Fibroblast of lung (primary cell): ENCODE measurements at places on chromosomes 2 and 18. TPM values are rescaled to one million over a fixed set of nuclear protein-coding genes. Genes with fewer than 3 reads are reported as not detected.

DNA sequence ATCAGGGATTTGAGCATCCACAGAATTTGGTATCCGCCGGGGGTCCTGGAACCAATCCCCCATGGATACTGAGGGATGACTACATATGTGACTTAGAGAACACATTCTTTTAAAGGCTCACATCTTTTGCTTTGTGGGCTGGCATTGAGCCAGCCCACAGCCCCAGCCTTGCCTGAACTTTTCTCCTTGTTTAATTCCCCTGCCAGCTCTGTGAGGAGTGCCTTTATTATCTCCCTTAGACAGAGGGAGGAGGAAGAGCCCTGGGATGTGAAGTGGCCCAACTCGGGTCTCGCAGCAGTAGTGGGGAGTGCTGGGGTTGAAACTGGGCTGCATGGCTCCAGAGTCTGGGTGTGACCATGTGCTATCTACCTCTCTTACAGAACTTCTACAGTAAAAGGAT is 7.6 kb downstream of the TTC39C start:
- no peak overlapping the region for H3K27ac ChIP-seq
- no peaks in the 10 kb centered on the region for H3K27me3 ChIP-seq
- DNase-seq = peak; percentile 57
- H3K4me1 ChIP-seq = peaks cover 2% of the 10 kb centered on the region
- H3K4me3 ChIP-seq = no peak overlapping the region

ACKR3 gene
- polyA plus RNA-seq = 1.5 and 2.8 TPM in 2 replicates

DNA sequence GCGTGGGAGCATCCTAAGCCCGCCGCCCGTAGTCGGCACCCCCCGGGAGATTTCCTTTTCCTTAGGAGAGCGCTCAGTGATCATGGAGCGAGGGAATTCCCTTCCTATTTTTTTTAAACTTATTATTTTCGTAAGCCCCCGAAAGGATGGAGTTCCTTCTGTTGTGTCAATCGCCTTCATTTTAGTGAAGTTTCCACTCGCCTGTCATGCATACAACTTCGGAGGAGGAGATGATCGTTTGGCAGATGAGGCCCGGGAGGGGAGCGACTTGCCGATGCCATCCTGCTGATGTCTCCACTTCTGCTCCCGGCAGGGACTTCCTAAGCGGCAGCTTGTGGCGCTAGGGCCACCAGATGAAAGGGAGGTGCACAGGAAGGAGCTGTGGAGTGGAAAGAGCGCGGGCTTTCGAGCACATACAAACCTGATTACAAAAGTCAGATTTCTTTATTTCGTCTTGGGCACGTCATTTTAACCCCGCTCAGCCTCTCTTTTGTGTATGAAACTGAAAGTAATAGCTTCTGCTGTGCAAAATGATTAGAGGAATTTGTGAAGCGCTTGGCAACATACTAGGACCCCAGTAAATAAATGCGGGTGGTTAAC is at the start of gene ADGRF3:
Gene ADGRF3 (minus strand): TSS at position 336 of the 600 bp plus-strand sequence. CDS start 555 bp downstream, outside the sequence.
- H3K36me3 ChIP-seq = no peaks in the 10 kb centered on the region
- peak; percentile 30 for DNase-seq
- peaks cover 2% of the 10 kb centered on the region for H3K4me1 ChIP-seq
- peak within 1 kb of the TSS; percentile 85 for H3K27ac ChIP-seq

GRCh38 chr2:220664272-220665107 is 907.6 kb downstream of the EPHA4 start:
- peak; percentile 89 for DNase-seq
- no peak overlapping the region for H3K27ac ChIP-seq
- no peaks in the 10 kb centered on the region for H3K36me3 ChIP-seq
- H3K4me1 ChIP-seq = no peaks in the 10 kb centered on the region
- H3K4me3 ChIP-seq = no peak overlapping the region

DNA sequence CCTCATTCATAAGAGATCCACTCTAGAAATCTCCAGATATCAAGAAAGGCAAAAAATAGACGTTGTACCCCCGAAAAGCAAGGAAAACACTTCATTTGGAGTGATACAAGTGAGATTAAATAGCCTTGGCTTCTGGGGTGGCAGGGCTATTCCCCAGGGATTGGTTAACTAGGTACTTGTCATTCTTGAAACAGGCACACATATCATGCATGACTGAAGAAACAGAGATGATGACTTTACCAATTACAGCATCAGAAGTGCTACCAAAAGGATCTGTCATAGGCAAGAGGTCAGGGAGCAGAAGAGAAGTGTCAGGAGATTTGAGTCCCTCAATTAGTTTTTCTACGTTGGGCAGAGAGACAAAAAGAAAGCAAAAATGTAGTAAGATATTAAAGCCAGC is 45.2 kb upstream of the NFU1 start:
- no peak for DNase-seq
- no peak overlapping the region for H3K4me3 ChIP-seq
- H3K4me1 ChIP-seq = no peaks in the 10 kb centered on the region
- no peaks in the 10 kb centered on the region for H3K27me3 ChIP-seq
- H3K27ac ChIP-seq = no peak overlapping the region
- H3K36me3 ChIP-seq = no peaks in the 10 kb centered on the region

CCDC68 gene
- polyA plus RNA-seq = 2.1 and 5.1 TPM in 2 replicates

- no peaks in the 10 kb centered on the region for H3K27me3 ChIP-seq
- H3K27ac ChIP-seq = no peak overlapping the region
- H3K4me1 ChIP-seq = peaks cover 15% of the 10 kb centered on the region
- peak; percentile 74 for DNase-seq
- H3K4me3 ChIP-seq = no peak overlapping the region
These were observed 20.7 kb upstream of the SULT1C2 start for GRCh38 chr2:108268001-108268400.

DNA sequence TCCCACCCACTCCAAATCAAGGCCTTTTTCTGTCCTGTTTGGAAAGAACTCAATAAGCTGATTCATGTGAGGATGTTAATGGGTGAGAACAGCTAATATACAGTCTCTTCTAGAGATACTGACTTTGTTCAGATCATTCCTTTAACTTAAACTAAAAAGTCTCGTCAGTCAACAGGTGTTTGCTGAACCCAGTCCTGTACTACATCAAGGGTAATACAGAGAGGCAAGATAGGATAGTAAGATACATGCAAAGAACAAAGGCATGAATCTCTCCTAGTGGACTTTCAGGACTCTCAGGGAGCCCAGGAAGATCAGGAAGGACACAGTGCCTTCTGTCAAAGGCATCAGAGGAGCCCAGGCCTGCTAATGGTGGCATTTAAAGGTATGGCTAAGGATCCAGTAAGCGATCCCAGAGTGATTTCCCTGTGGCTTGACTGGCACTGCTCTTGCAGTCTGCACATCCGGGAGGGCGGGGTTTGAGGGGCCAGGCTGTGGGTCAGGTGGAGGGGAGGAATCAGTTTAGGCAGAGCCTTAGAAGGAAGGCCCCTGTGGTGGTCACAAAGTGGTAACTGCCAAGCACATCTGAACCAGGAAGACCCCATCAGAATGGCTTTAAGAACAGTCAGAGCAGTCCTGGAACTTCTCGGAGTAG is 54.0 kb downstream of the EPAS1 start:
- H3K4me3 ChIP-seq = no peak overlapping the region
- no peak for DNase-seq
- H3K27ac ChIP-seq = no peak overlapping the region
- H3K27me3 ChIP-seq = no peaks in the 10 kb centered on the region
- H3K36me3 ChIP-seq = peaks cover 12% of the 10 kb centered on the region

DNA sequence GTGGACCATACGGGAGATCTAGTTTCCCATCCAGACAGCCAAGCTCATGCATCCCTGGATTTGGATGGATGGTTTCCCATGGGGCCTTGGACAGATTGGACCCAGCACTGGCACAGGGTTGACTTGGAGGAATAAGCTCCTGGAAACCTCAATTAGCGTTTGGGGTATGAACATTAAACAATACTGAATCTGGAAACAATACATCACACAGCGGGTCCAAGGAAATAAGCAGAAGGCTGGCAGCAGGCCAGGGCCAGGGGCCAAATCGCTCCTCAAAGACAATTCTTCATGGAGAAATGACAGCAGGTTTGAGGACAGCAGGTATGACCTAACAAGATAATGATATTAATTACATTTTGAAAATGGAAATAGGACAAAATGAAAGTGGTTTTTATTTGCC is 540.6 kb downstream of the RIT2 start:
- no peaks in the 10 kb centered on the region for H3K4me1 ChIP-seq
- H3K36me3 ChIP-seq = no peaks in the 10 kb centered on the region
- no peak overlapping the region for H3K27ac ChIP-seq
- no peaks in the 10 kb centered on the region for H3K27me3 ChIP-seq

DNA sequence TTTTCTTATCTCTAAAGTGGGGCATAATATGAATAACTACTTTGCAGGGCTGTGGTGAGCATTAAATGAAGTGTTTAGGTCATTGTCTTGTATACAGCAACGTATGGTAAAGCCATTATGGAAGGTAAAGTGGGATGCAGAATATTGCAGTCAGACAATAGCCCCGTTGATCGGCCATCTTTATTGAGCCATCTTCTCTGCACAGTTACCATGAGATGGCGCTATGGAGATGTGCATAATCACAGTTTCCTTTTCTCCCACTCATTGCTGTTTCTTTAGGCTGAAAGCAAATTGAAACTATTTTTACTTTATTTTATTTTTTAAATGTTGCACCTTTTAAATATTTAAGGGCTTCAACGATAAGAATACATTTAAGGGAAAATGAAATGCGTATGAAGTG is 108.9 kb downstream of the THSD7B start:
- no peaks in the 10 kb centered on the region for H3K36me3 ChIP-seq
- DNase-seq = no peak
- no peak overlapping the region for H3K27ac ChIP-seq
- no peak overlapping the region for H3K4me3 ChIP-seq
- no peaks in the 10 kb centered on the region for H3K27me3 ChIP-seq

DNA sequence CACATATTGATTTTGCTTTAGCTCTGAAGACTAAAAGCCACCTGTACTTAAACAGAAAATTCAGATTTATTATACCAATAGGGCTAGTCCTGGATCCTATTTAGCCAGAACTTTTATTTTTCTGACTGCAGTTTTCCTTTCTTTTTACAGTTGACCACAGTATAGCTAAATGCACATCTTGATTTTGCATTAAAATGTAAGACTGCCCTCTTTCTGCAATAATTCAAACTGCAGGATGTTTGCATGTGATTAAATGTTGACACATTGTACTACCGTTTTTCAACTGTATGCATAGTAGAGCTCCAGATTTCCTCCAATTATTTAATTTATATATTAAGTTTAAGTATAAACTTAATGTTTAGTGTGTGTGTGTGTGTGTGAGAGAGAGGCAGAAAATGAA is 1262.9 kb downstream of the SUCLG1 start:
- H3K4me3 ChIP-seq = no peak overlapping the region
- no peaks in the 10 kb centered on the region for H3K27me3 ChIP-seq
- no peak overlapping the region for H3K27ac ChIP-seq
- DNase-seq = peak; percentile 75

DNA sequence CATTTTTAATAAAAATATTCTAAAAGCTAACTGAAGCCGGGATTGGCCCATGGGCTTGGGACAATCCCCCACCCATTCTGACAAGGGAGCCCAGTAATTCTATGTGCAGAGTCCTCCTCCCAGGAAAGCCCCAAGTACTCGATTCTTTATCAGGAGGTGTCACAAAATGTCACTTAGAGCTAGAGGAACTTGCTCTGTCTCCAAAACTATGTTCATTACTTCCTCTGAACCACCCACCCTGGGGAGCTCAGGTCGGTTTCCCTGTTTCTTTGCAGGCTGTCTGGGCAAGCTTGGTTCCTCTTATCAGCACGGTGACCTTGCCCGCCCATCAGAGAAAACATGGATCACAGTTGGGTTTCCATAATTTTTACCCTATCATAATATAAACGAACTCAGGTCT is 430.6 kb upstream of the ID2 start:
- no peaks in the 10 kb centered on the region for H3K36me3 ChIP-seq
- DNase-seq = no peak
- no peak overlapping the region for H3K27ac ChIP-seq
- peaks cover 3% of the 10 kb centered on the region for H3K4me1 ChIP-seq
- H3K27me3 ChIP-seq = no peaks in the 10 kb centered on the region

GRCh38 chr2:46955764-46956163 is 40.2 kb upstream of the MCFD2 start:
- H3K27me3 ChIP-seq = no peaks in the 10 kb centered on the region
- peaks cover 17% of the 10 kb centered on the region for H3K4me1 ChIP-seq
- H3K27ac ChIP-seq = peak overlapping the region; percentile 70
- no peak overlapping the region for H3K4me3 ChIP-seq
- peaks cover 39% of the 10 kb centered on the region for H3K36me3 ChIP-seq

DNA sequence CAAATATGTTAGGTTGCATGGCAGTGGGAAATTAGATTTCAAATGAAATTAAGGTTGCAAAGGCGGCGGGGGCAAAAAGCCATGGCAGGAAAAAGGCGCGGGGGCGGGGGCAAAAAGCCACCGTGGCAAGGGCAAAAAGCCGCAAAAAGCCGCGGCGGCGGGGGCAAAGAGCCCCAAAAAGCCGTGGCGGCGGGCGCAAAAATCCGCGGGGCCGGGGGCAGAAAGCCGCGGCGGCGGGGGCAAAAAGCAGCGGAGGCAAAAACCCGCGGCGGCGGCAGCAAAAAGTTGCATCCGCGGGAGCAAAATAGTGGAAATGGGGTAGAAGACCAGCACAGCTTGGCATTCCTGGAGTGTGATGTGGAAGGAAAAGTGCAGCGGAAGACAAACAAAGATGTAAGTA is 417.1 kb downstream of the ANKRD30B start:
- no peak overlapping the region for H3K27ac ChIP-seq
- no peak overlapping the region for H3K4me3 ChIP-seq
- H3K27me3 ChIP-seq = no peaks in the 10 kb centered on the region
- no peaks in the 10 kb centered on the region for H3K36me3 ChIP-seq
- DNase-seq = no peak

DNA sequence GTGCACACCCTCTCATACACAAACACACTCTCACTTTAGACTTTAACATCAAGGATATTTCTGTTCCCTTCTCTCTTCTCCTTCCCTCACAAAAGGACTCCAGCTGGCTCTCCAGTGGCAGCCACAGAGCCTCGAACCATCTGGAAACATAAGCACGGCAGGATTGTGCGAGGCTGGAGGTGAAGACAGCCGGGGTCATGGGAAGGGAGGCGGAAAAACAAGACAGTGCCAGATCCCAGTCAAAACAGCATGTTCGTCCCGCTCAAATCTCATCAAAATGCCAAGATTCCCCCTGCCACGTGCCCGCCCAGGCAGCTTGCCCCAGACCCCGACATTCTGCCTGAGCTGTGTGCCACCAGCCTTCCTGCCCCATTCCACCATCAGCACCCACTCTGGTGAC is 180.3 kb downstream of the ZBTB7C start:
- H3K36me3 ChIP-seq = no peaks in the 10 kb centered on the region
- H3K4me1 ChIP-seq = no peaks in the 10 kb centered on the region
- no peak overlapping the region for H3K27ac ChIP-seq
- no peak for DNase-seq
- H3K4me3 ChIP-seq = no peak overlapping the region
- peaks cover 8% of the 10 kb centered on the region for H3K27me3 ChIP-seq

GRCh38 chr2:232529806-232530547 is 4.0 kb downstream of the CHRND start:
- no peak overlapping the region for H3K27ac ChIP-seq
- no peaks in the 10 kb centered on the region for H3K27me3 ChIP-seq
- no peaks in the 10 kb centered on the region for H3K36me3 ChIP-seq
- DNase-seq = no peak
- H3K4me3 ChIP-seq = no peak overlapping the region

GRCh38 chr2:37500031-37500430 is 155.6 kb downstream of the QPCT start:
- no peak overlapping the region for H3K27ac ChIP-seq
- no peaks in the 10 kb centered on the region for H3K27me3 ChIP-seq
- H3K36me3 ChIP-seq = no peaks in the 10 kb centered on the region
- H3K4me1 ChIP-seq = peaks cover 6% of the 10 kb centered on the region
- H3K4me3 ChIP-seq = no peak overlapping the region

UGT1A1 gene
- polyA plus RNA-seq = not detected in 2 replicates

GRCh38 chr2:8676921-8677645 is 4.8 kb upstream of the ID2 start:
- peak overlapping the region; percentile 42 for H3K4me3 ChIP-seq
- peaks cover 21% of the 10 kb centered on the region for H3K4me1 ChIP-seq
- no peaks in the 10 kb centered on the region for H3K36me3 ChIP-seq
- H3K27me3 ChIP-seq = no peaks in the 10 kb centered on the region
- peak; percentile 24 for DNase-seq
